ENCODE measurements at places on chromosomes 13 and 19.
A peak's percentile ranks its signal among the peaks of the same experiment; 100 is the strongest.

DNA sequence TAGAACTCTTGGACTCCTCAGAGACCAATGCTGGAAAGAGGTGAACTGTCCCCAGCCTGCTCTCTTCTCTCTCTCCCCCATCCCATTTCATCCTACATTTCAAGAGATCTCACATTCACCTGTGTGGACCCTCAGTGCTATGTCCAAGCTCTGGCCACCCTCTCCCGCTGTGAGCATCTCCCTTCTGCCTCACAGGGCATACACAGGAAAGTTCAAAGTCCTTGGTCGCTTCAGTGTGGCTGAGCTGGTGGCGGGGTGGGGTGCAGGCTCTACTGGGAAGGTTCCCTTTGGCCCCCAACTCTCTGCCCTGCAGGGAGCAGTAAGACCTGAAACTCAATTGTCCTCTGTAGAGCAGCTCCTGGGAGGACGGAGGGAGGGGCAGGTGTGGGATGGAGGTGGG lies 27.0 kb downstream of the SPTBN4 start:
- no peak for DNase-seq

DNA sequence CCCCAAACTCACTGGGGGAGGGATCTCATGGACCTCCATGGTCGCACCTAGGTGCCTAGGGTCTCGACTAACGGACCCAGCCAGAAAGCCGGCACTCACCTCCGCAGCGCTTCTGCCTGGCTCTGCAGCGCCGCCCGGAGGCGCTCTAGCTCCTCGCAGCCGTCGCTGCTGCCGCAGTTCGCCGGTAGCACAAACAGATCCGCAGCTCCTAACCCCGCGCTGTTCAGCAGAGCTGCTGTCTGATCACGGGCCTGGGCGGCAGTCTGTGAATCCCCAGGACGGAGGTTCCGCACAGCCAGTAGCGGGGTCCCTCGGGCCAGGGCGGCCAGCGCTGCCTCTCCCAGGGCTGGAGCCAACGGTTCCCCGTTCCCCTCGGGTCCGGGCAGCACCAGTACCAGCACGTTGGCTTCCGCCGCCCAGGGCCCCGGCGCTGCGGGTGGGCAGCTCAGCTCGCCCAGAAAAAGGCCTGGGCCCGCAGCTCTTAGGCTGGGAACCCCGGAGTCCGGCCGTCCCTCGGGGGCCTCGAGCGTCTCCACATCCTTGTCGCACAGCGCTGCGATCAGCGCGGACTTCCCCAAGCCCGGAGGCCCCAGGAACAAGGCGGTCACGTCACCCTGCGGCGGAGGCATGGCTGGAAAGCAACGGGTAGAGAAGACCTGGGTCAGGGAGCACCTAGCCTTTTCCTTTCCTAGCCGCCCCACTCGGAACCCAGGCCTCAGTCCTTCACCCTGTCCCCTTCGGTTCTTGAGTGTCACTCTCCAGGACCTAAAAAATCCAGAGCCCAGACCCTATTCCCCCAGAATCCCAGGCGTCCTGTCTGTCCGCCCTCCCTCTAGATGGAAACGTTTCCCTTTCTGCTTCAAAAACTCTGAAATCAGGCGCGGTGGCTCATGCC lies 977 bp downstream of the IRGQ start:
- peak; percentile 50 for DNase-seq

GRCh38 chr19:52638601-52639000 lies 446 bp upstream of the ZNF83 start:
- no peak for DNase-seq

DNA sequence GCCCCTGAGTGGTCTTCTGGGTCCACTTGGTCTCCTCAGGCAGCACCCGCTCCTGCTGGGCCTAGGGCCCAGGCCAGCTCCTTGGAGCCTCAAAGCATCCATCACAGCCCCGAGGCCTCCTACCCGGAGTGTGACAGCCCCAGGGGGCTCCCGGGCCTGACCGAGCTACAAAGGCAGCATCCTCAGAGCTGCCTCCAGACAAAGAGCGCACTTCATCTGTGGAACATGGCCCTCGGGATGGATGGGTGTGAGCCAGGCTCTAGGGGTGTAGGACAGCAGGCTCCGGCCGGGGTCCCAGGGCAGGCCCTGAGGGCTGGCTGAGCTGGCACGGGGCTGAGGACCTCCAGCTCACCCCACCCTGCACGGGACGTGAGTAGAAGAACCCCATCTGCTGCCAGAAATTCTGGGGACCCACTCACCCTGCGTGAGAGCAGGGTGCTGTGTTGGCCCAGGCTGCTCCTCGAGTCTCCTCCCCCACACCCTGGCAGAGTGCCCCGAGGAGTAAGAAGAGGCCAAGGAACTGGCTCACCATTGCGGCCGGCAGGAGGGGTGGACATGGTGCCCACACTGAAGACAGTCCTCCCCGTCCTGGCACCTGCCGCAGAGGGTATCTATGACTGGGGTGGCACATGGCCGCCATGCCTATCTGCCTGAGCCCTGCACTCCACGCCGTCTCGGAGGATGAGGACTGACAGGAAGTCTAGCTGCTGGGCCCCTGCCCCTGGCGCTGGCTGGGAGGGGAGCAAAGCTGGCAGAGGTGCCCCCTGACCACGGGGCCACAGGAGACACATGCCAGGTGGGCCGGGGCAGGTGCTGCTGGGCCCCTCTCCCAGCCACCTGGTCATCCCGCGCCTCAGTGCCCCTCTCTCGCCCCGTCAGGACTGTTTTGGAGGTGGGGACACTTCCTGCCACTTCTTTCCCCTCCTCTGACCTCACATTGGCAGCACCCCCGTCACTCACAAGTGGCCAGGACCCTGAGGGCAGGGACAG lies 22.3 kb downstream of the CEBPG start:
- DNase-seq = no peak

GRCh38 chr19:33293255-33294057 lies 8.9 kb downstream of the CEBPA start:
- no peak for DNase-seq

- DNase-seq = no peak
These were observed 22.9 kb upstream of the LDLR start for GRCh38 chr19:11066326-11066725.

DNA sequence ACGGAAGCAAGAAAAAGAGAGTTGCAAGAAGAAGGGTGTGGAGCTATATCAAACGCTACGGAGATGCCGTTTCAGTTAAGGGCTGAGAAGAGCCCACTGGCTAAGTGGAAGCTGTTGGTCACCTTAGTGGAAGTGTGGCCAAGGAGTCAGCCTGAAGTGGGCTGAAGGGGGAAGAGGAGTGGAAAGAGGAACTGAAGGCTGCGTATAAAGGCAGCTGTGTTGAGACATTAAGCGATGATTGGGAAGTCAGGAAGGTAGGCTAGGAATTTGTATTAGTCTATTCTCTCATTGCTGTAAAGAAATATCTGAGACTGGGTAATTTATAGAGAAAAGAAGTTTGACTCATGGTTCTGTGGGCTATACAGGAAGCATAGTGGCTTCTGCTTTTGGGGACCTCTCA lies 14.1 kb upstream of the FRY start:
- no peak for DNase-seq

DNA sequence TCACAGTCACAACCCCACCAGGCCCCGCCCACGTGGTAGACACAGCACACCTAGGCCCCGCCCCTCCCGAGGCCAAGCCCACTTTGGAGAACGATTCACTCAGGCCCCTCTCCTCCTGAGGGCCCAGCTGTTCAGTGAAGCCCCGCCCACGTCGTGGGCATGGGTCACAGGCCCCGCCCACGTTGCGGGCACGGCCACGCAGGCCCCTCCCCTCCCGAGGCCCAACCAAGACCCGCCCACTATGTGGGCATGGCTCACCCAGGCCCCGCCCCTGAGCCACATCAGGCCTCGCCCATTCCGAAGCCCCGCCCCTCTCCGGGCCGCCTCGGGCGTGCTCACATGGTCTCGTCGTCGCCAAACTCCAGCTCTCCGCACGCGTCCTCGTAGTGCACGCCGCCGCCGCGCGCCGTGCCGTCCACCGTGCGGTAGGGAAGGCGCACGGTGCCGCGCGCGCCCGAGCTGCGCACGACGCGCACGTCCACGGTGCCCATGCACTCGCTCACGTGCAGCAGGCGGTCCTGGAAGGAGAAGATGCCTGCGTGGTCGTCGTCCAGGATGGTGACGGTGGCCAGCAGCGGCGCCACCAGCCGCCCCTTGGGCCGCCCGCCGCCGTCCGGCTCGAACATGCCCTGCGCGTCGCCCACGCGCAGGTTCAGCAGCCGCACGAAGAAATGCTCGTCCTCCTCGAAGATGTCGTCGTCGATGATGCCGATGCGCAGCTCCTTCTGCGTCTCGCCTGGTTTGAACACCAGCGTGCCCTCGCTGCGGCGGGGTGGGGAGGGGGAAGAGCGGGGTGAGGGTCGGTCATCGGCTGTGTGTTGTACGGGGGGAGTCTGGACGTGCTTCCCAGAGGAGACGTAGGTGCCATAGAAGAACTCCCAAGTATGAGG lies 24.0 kb downstream of the SLC8A2 start:
- DNase-seq = peak; percentile 67

DNA sequence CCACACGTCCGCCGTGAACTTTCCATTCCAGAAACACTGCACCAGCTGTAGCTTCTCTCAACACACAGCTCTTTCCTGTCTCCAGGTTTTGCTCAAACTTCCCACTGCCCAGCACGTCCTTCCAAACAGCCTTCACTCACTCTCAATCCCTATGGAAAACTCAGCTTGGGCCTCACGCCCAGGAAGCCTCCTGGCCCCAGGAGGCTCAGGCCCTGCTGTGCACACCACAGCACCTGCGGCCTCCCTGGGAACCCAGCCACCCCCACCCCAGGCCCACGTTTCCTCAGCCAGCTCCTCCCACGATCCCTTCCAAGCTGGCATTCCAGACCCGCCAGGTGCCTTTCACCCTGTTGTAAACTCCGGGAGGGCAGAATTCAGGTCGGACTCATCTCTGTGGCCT lies 35.2 kb downstream of the C13orf46 start:
- no peak for DNase-seq

GRCh38 chr13:108437496-108437895 lies 168.0 kb downstream of the TNFSF13B start:
- DNase-seq = no peak

GRCh38 chr13:110237875-110238817 lies 68.8 kb downstream of the COL4A1 start:
- DNase-seq = no peak

DNA sequence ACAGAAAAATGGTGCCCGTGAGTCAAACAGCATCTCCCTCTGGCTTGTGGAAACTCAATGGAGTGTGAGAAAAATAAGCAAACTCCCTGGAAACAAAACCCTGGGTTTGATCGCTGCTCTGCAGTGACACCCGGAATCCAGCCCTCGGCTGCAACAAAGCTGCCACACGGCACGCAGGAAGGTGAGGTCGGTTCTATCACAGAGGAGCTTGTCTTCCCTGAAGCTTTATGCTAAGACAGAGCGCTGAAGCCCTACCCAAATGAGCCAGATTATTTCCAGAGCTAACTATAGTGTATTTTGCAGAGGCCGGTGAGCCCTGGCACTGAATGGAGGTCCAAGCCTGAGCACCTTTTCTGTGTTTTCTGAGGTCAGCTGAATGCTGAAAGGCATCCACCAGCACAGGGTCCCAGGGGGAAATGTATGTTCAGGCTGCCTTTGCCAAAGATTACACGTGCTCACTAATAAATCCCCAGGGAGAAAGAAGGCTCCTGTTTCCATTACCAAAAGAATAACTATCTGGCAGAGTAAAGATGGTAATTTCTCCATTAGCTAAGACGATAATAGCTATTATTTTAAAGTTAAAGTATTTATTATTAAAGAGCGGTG lies 77.8 kb downstream of the TSHZ3 start:
- no peak for DNase-seq

GRCh38 chr19:29908963-29909944 lies 32.8 kb upstream of the URI1 start:
- no peak for DNase-seq

GRCh38 chr13:100090861-100091260 lies 2.0 kb downstream of the PCCA start:
- DNase-seq = no peak

DNA sequence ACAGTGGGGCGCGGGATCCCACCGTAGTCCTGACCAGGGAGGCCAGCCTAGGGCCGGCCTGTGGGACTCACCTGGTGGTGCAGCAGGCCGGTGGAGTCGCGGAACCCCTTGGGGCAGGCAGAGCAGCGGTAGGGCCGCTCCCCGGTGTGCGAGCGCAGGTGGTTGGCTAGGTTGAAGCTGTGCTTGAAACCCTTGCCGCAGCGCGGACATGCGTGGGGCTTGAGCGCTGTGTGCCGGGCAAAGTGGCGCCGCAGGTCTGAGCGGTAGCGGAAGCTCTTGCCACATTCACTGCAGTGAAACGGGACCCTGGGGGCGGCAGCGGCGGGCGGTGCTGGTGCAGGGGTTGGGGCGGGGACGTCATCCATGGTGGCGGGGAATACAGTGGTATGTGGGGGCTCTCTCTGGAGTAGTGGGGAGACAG lies 1.8 kb downstream of the FIZ1 start:
- no peak for DNase-seq

DNA sequence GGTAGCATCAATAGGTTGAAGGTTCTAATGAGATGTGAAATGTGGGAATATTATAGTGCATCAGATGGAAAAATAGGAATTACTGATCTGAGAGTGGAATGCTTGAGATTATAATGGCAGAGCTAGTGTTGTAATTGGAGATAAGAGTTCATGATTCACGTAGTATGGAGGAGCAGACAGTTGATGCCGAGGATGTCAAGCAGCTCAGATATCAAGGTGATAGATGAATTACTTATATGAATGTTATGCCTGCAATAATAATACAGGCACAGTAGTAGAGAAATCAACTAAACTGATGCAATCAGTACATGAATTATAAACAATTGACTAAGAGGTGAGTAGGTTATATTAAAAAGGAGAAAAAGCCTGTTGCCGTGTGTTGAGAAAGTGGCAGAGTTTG lies 793.2 kb upstream of the GPC6 start:
- no peak for DNase-seq

GRCh38 chr19:17706750-17707181 lies 12.5 kb upstream of the MAP1S start:
- DNase-seq = no peak

- DNase-seq = no peak
These were observed 7.3 kb downstream of the ZNF555 start for GRCh38 chr19:2848616-2849015.

DNA sequence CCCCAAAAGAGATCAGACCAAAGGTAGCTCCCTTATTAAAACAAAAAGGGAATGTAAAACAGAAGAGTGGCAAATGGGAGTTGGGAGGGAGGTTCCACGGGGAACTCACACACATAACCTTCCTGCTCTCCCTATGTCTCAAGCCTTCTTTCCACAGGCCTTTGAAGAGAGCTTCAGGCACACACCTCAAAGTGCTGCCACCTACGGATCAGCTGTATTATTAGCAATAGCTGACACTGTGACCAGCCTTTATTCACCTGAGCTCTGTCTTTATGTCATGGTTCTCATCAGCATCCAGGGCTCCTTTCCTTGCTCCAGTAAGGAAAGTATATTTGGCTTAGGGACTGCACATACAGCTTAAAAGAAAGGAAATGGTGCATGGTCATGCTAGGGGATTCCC lies 11.3 kb downstream of the ZNF571 start:
- no peak for DNase-seq

GRCh38 chr19:46392837-46393236 lies 20.5 kb downstream of the CCDC8 start:
- no peak for DNase-seq
